OCI-LY7 (cell line): ENCODE measurements at places on chromosomes 7 and 10.
A peak's percentile ranks its signal among the peaks of the same experiment; 100 is the strongest.

- DNase-seq = no peak
These were observed 41.7 kb downstream of the ZWINT start for GRCh38 chr10:56319386-56319785.

DNA sequence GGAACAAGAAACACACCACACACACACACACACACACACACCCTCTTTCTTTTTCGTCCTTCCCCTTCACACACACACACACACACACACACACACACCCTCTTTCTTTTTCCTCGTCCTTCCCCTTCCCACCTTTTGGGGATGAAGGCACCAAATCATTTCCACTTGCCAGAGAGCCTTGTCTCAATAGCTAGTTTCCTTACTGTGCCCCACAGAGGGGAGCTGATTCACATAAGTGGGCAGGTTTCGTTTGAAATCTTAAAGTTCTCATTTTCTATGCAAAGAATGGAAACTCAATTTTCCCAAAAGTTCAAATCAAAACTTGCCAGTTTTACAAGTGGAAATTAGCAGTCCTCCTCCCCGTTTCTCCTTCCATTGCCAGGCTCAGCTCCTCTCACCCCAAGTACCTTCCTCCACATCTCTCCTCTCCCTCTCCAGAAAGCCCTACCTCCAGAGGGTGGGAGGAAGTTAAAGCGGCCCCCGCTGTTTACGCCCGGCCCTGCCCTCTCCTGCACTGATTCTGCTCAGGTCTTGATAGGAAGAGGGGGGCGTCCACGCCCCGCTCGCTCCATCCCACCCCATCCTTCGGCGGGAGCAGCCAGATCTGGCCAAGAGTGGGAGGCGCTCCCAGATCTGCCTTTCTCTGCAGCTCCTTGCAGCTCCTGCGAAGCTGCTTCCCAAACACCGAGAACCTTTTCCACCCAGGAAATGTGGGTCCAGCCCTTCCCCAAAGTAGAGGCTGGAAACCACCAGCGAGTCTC is 1.3 kb downstream of the CTTNBP2 start:
- no peak for DNase-seq

DNA sequence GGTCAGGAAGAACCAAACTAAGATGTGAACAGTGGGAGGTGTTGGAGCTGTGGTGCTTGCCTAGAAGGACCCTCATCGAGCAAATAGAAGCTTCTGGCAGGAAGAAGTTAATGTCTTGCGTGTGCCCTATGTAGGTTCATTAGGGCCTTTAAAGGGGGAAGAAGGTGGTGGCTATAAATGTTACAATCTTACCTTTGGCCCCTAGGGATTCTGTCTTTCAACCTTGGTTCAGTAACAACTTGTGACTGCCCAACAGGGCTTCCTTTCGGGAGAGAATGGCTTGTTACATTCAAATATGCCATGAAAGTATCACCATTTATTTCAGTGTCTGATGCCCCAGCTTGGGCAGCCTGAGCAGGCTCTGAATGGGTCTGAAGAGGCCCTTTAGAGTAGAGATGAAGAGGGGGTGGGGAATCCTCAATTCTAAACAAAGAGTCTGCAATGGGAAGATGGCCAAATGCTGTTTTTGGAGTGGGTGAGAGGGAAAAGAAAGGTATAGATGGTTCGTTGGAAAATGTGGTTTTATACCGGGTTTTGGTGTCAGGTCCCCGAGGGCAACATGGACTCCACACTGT is 108.0 kb downstream of the TCF7L2 start:
- DNase-seq = no peak

GRCh38 chr7:1054861-1055450 is 10.6 kb downstream of the GPR146 start:
- no peak for DNase-seq

GRCh38 chr7:27031289-27032172 is 64.3 kb downstream of the HOXA1 start:
- peak; percentile 12 for DNase-seq

DNA sequence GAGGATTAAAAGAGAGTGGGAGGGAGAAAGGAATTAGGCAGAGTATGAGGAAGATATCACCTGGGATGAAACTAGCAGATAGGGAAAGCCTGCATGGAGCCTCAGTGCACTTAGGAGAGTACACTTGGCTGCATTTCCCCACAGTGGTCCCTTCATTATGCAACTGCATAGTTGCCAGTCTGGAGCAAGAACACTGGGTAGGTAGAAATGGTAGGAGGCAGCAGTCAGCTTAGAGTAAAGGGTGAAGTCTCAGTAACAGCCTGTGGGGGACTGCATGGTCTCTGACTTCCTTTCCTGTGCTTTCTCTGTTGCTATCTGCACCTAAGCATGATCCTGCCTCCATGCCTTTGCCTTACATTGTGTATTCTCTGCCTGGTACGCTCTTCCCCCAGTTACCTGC is 14.0 kb upstream of the PCGF5 start:
- peak; percentile 46 for DNase-seq

GRCh38 chr10:94035982-94036765 is 42.4 kb downstream of the PLCE1 start:
- DNase-seq = no peak
